Activated T-helper 2 cell treated with anti-CD3 and anti-CD28 coated beads, Interferon-gamma antibody, Interleukin-2, Interleukin-4, amounts not matched to agents 10 μg/mL and 5 μg/mL and 100 μg/mL, durations not matched to agents 14 hours and 24 hours and 36 hours (primary cell): ENCODE measurements at places on chromosomes 16 and 17. TPM values are rescaled to one million over a fixed set of nuclear protein-coding genes. Genes with fewer than 3 reads are reported as not detected.

DNA sequence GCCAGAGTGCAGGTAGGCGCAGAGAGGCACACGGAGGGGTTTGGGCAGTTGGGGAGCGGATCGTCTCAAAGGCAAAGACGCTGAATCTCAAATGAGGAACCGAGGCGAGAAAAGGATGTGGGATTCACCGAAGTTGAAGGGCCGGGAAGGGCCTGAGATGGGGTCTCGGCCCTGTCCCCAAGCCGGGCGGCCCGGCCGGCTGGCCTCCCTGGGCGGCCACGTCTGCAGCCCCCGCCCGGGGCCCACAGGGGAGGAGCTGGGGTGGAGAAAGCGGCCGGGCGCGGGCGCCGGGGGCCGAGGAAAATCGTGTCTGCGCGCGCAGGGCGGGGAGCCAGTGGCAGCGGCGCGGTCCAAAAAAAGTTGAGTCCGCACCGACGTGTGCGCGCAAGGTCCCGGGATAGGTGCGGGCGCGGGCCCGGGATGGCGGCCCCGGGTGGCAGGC, 458 bp downstream of the SLC12A4 start:
- DNase-seq: peak; percentile 29

DNA sequence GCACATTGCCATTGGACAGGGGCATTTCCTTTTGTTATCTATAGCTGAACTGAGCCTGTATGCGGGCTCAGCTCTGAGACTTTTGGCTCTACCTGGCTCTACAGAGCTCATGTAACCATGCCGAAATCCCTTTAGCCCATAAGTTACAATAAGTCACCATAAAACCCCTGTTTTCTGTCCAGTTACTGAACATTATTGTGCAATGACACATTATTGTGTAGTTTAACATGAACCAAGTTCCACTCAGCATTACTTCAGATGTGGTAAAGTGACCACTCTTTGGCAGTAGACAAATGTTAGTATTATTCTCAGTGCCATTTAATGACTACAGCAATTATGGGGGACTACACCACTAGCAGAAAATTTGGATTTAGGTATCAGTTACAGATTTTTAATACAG, 65.4 kb upstream of the RASL10B start:
- no peak for DNase-seq

The FSCN2 gene
- total RNA-seq: 1.1 TPM in 2 replicates

The CCL4 gene
- 136 and 150 TPM in 2 replicates for total RNA-seq

- peak; percentile 26 for DNase-seq
Measured at GRCh38 chr17:57455063-57455914, 199.0 kb downstream of the MSI2 start.

DNA sequence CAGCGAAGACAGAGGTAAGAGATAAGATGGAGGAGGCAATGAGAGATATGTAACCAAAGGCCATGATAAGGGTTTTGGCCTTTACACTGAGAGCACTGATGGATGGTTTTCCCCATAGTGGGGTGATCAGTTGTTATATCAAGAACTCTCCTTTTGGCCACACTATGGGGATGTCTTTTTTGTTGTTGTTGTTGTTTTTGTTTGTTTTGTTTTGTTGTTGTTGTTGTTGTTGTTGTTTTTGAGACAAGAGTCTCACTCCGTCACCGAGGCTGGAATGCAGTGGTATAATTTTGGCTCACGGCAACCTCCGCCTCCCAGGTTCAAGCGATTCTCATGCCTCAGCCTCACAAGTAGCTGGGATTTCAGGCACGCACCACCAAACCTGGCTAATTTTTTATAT, 244.8 kb upstream of the DYNLRB2 start:
- DNase-seq: no peak

GRCh38 chr17:57422574-57423164, 166.3 kb downstream of the MSI2 start:
- DNase-seq: no peak

DNA sequence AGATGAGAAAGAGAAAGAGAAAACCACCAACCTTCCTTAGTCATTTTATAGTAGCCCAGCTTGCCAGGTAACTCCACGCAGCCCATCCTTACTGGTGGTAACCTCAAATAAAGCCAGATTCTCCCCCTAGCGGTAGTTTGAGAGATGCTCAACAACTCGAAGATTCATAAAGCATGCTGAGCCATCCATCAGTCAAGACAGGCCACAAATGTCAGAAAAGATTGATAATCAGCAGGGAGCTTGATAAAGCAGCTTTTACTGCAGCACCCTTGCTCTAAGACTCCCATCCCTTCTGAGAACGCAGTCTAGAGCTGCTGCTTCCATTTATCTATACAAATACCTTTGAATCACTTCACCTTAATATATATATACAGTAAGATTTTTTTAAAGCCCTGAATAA, 451.5 kb upstream of the HSBP1 start:
- DNase-seq: no peak

- peak; percentile 55 for DNase-seq
Measured at GRCh38 chr17:78925234-78925633, at the start of gene TIMP2. TSS of gene TIMP2 (minus strand) at chr17:78925387. CDS start at chr17:78925088, 299 bp downstream.

- DNase-seq: no peak
Measured at GRCh38 chr16:21156767-21157467, 1.6 kb upstream of the LDAF1 start.

- no peak for DNase-seq
Measured at GRCh38 chr16:63682844-63683243, 1439.0 kb downstream of the CDH11 start.

DNA sequence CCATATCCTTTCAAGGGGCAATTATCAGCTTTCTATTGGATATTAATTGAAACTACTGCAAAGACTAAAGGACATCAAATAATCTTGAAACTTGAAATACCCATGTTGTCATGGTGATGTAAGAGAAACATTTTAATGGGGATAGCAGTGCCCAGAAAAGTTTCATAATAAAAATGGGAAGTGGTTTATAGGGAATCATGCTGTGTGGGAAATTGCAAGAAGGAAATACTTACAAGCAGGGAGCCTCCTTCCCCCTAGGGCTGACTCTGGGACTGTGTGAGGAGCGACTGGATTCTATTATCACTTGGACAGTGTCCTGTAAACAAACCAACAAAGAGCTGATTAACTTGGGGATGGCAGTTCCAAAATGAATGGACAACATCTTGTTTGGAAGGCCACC, 1393.1 kb upstream of the GOT2 start:
- DNase-seq: no peak

DNA sequence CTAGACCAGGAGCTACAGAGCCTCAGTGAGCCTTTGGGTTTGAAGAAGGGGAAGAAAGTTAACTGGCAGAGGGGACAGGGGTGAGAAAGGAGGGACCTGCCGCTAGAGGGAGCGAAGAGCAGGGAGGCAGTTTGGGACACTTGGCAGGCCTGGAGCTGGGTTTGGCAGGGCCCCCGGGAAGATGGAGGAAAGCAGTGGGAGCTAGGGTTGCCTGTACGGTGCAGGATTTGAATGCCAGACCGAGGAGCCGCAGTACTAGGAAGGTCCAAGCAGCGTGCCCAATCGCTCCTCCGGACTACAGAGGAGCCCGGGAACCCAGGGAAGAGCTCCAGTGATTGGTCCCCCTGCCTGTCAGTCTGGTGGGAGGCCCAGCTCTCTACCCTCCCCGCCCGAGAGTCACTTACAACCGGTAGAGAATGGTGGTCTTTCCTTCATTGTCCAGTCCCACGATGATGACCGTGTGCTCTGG, 1.3 kb downstream of the ARL5C start:
- DNase-seq: peak; percentile 68

DNA sequence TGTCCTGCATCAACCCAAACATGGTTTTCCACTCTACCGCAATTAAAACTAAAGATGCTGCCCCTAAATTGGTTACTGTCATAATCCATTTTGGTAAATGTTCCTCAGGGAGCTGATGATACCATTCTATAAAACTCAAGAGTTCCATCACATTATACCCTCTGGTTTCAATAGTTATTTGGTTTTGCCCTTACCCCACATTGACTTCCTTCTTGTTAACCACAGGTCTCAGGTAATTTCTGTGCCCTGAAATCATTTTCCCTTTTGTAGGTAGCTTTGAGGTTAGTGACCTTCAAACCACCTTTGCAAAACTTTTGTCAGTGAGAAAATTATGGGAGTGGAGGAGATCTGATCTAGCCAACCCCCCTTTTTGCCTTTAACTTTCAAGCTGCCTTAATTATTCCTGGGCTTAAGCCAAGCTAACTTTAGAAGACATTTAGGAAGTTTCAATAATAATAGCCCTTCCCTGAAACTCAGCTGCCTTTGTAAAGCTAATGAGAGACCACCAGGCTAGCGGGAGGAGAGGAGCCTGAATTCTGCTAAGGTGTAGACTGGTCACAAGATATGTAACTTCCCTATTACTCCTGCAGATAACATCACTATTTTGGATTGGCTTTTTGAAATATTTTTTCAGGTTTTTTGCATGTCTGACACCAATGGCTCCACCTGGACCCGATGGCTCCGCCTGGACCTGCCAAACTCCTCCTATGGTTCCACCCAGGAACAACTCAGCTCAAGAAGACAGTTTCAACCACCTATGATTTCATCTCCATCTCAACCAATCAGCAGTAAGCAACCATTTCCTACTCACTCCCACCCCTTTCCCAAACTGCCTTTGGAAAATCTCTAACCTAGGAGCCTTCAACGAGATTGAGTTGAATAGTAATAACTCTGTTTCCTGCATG, 224.9 kb downstream of the HS3ST3B1 start:
- no peak for DNase-seq

DNA sequence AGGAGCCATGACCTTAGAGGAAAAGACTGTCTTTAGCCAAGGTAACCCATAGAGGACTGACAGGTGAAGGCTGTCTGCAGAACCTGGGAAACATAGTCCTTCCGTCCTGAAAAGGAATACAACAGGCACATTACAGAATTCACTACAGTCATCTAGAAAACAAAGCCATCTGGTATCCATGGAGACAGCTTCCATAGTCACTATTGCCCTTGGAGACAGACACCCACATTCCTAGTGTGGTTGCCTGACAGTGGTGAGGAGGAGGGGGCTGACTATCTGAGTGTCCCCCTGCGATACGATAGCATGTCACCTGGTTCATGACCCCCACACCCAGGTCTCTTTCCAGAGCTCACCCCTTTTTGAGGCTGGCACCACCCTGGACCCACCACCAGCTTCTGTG, 254.7 kb downstream of the CDH13 start:
- no peak for DNase-seq

- DNase-seq: no peak
Measured at GRCh38 chr17:30323262-30323894, 10.5 kb downstream of the TMIGD1 start.

GRCh38 chr17:36148559-36149295, 27.7 kb downstream of the TBC1D3B start:
- peak; percentile 42 for DNase-seq

- no peak for DNase-seq
Measured at GRCh38 chr16:77946823-77947222, 75.5 kb upstream of the CLEC3A start.

- no peak for DNase-seq
Measured at GRCh38 chr17:6392609-6393350, 42.1 kb downstream of the AIPL1 start.

DNA sequence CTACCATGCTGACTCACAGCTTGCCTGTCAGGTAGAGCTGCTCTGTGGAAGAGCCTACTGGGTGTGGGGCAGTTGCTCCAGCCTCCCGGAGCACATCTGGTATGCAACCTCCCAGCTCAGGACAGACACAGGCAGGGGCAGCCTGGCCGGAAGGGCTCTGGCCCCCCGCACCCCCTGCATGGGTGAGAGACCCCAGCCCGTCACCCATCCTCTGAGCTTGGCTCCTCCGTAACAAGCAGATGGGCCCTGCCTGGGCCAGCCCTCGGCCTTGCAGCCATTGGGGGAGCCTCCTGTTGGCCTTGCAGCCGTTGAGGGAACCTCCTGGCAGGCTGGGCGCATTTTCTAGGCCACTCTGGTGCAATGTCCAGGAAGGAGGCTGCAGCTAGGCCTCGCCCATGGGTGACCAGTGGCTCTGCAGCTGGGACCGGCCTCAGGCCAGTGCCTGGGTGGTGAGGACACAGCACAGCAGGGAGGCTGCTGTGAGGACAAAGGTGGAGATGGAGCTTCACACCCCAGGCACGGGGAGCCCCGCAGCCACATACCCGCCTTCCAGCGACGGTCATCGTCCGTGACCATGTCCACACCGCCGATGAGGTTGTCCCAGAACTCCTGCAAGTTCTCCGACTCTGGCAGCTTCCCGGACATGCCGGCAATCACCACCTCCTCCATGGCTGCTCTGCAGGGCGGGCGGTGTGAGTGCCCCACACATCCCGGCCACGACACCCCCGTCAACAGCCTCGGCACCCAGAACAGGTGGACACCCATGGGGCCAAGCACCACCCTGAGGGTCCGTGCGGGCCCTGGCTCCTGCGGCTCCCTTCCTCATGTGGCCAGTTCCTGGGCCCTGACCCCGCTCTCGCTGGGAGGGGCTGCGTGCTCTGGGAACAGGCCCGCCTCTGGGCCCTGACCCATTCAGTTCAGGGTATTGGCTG, 2.0 kb downstream of the FASN start:
- DNase-seq: no peak

GRCh38 chr16:55052741-55053415, 122.2 kb downstream of the IRX5 start:
- DNase-seq: no peak

DNA sequence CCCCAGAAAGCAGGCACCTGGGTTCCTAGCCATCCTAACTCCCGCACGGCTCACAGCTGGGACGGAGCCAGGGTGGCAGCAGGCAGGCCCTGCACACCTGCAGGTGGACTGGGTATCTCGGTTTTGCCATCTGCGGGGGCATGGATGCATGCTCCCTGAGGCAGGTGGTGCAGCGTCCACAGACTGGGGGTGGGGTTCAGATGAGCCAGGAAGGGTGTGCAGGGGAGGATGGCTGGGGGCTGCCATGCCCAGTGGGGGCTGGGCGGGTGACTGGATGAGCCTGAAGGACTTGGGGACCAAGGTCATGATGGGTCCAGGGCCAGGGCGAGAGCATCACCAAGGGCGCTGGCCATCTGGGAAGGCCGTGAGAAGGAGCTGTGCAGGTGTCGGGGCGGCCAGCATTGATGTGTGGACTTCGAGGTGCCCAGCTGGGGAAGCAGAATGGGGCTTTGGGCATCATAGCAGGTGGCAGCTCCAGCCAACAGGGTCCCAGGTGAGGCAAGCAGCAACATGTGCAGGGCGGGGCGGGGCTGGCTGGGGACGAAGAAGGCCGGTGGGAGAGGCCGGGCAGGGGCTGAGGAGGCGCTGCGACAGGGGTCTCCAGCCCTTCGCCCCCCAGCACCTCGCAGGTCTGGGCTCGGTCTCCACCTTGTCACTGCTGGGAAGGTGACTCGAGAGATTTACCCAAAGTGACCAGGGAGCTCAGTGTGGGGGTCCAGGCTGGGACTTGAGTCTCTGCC, 41.0 kb upstream of the ZNF469 start:
- DNase-seq: no peak

- peak; percentile 41 for DNase-seq
Measured at GRCh38 chr17:8964801-8965393, 610 bp downstream of the PIK3R5 start.

- no peak for DNase-seq
Measured at GRCh38 chr17:18961634-18962493, 9.9 kb downstream of the SLC5A10 start.

- no peak for DNase-seq
Measured at GRCh38 chr16:6771956-6772355, 560.7 kb upstream of the RBFOX1 start.

- DNase-seq: no peak
Measured at GRCh38 chr16:49788986-49789385, 66.9 kb downstream of the ZNF423 start.
